ENCODE measurements at places on chromosomes 4 and X.
A peak's percentile ranks its signal among the peaks of the same experiment; 100 is the strongest.

- DNase-seq, result no peak
Observed at GRCh38 chr4:129377131-129377845, 281.3 kb downstream of the C4orf33 start.

- DNase-seq, result no peak
Observed at GRCh38 chr4:39287223-39287622, 78.9 kb downstream of the RFC1 start.

DNA sequence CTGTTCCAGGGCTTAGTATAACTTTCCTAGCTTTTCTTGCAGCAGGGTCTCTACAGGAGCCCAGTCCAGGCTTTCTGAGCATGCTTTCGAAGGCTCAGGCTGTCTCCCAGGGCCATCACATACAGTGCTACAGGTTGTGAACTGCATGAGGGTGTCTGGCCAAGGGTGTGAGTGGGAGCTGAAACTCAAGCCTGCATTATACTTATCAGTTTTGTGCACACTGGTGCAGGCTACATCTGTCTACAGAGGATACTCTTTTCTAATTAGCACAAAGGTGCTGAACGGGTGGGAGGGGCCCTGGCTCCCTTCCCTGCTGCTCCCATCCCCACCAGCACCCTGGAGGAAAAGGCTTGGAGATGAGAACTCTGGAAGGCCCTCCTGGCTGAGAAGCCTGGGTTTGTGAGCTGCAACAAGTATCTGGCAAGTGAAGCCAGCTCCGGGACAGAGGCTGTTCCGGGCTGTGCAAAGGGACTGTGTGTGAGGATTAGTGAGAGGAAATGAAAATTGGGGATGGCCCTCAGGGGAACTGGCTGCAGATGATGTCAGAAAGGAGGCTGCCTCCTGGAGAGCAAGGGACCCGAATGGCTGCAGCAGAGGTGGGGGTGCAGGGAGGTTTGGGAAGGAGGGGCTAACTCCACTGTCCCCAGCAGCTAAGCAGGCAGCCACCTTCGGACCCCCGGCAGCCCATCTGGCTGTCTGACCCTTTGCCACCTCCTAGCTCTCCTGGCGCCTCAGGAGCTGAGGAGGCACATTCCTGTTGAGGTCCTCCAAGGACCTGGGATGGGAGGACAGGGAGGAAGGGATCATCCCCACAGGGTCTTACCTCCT, 68.5 kb downstream of the EFNB1 start:
- DNase-seq, result no peak

DNA sequence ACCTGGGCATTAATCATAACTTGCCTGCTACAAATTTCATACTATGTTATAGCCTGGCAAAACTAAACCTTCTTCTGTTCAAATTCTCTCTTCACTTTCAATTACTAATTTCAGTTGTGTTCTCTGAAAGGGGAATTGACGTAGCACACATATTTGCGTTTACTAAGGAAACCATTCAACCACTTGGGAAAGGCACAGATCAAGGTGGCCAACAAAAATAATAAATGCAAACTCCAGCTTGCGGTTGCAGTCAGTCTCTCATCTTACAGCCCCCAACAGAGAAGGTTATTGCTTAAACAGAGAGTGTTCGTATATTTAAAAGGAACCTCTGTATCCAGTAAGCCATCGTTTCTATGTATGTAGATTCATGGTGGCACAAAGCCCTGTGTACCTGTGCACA, 4.0 kb downstream of the SRPX start:
- no peak for DNase-seq

DNA sequence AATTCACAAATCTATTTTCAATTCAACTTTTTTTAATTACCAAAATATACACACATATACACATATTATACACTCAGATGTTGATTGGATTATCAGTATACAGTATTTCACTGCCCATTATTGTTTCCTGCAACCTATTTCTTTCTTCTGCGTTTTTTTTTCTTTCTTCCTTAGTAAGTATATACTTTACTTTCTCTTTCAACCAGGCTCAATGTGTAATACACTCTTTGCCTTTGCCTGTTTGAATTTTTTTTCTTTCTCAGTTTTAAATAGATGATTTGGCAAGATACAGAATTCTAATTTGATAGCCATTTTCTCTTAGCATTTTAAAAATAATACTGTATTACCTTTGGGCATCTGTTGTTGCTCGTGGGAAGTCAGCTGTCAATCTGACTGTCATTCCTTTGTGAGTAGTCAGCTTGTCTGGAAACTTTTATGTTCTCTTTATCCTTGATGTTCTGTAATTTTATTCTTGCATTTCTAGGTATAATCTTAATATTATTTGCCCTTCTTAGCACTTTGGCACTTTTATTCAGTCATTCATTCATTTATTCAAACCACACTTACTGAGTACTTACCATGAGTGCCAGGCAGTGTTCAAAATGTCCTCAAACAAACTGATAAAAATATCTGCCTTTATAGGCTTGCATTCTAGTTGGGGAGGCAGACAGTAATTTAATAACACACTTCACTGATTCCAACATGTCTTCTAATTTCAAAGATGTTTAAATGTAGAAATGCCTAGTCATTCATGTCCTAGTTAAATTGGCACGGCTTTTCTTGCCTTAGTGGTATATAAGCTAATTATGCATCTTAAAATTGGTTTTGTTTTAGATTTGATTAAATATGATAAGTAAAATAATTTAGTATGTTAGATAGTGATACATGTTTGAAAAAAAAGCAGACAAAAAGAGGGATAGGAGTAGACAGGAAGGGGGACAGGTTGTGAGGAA, 3.7 kb downstream of the USP38 start:
- DNase-seq, result peak; percentile 5
